Left lung (tissue), 14 donors: ENCODE measurements at places on chromosomes 2 and 18. TPM values are rescaled to one million over a fixed set of nuclear protein-coding genes. Genes with fewer than 3 reads are reported as not detected.

GRCh38 chr2:127069003-127069402 is 38.0 kb downstream of the BIN1 start:
- no peaks in the 10 kb centered on the region for H3K36me3 ChIP-seq
- no peak for DNase-seq
- no peaks in the 10 kb centered on the region for H3K27me3 ChIP-seq
- no peak overlapping the region for H3K27ac ChIP-seq

DNA sequence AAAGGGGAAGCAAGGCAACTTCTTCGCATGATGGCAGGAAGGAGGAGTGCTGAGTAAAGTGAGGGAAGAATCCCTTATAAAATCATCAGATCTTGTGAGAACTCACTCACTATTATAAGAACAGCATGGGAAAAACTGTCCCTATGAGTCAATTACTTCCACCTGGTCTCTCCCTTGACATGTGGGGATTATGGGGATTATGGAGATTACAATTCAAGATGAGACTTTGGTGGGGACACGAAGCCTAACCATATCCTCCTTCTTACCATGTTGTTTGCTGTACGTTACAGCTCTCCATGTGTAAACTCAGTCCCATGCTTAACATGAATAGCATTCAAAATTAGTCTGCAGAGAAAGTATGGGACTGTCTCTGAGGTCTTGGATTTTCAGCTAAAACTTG is 1096.8 kb upstream of the ACVR2A start:
- no peak overlapping the region for H3K27ac ChIP-seq
- no peak overlapping the region for H3K4me3 ChIP-seq
- H3K27me3 ChIP-seq, result no peaks in the 10 kb centered on the region
- no peaks in the 10 kb centered on the region for H3K4me1 ChIP-seq
- DNase-seq, result no peak

- DNase-seq, result no peak
- H3K36me3 ChIP-seq, result no peaks in the 10 kb centered on the region
- peaks cover 14% of the 10 kb centered on the region for H3K27me3 ChIP-seq
- no peak overlapping the region for H3K4me3 ChIP-seq
- H3K4me1 ChIP-seq, result no peaks in the 10 kb centered on the region
- H3K27ac ChIP-seq, result no peak overlapping the region
Observed at GRCh38 chr18:75170022-75170789, 38.7 kb downstream of the PTGR3 start.

- H3K27ac ChIP-seq, result no peak overlapping the region
- H3K4me3 ChIP-seq, result no peak overlapping the region
- no peaks in the 10 kb centered on the region for H3K36me3 ChIP-seq
Observed at GRCh38 chr2:162424816-162425215, 80.9 kb downstream of the GCA start.

IL1F10 gene
- polyA plus RNA-seq, result not detected

SLC30A3 gene
- 0.39 TPM for polyA plus RNA-seq

FZD7 gene
- 41.5 TPM for polyA plus RNA-seq

CLIP4 gene
- polyA plus RNA-seq, result 10.4 TPM
